ENCODE measurements at places on chromosomes 1 and 21.

DNA sequence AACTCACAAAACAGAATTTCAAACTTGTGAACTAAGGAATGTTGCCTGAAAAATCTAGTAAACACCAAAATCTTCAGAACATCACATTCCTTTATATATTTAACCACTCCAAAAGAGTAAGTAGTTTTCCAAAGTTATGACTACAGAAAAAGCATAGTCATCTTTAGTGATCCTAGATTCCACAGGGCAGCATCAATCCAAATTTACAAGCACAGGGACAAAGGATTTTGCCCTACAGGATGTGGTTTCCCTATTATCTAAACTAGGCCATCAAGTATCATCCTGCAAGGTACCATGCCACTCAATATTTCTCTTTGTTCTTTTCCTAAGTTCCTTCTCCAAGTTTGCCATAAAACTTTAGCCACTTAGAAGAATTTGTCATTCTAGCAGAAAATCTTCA, 33.0 kb downstream of the COP1 start:
- DNase-seq: no peak

GRCh38 chr1:47722101-47722500, 275.1 kb downstream of the TRABD2B start:
- no peak for DNase-seq

GRCh38 chr1:56837244-56837939, 17.2 kb upstream of the C8A start:
- DNase-seq: no peak

DNA sequence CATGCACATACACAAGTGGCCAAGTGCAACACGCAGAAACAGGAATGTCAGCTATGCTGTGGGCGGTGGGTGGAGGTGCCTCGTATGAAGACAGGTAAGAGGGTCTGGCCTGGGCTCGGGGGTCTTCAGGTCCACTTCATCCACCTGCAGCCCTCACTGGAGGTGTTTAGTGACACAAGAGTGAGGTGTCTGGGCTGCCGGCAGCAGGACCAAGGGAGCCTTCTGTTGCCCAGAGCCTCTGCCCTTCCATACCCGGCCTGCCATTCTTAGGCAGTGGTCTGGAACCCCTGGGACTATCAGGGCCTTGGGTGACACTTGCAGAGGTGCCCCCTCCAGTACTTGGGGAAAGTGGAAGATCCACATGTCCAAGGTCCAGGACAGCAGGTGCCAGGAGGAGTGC, 21.7 kb upstream of the ACTRT2 start:
- no peak for DNase-seq

- DNase-seq: no peak
Measured at GRCh38 chr1:205660361-205660760, 19.9 kb downstream of the SLC45A3 start.

DNA sequence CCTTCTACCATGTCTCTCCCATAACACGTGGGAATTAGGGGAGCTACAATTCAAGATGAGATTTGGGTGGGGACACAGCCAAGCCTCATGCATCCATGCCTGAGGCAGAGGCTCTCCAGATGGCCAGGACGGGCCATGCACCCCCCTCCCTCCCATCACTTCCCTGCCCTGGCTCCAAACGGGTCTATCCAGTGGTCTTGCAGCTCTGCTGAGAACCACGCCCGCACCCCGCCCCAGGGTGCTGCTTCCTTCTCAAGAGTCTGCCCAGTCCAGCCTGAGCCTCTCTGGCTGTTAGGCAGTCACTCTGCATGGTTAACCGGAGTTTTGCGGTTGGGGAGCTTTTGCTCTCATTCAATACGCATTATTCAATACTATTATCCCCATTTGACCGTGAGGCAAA, 131.5 kb upstream of the TMEM51 start:
- no peak for DNase-seq

- no peak for DNase-seq
Measured at GRCh38 chr1:206897175-206897574, at the start of gene IL24. Gene IL24 (plus strand): TSS chr1:206897443. CDS start chr1:206897833, 390 bp downstream.

DNA sequence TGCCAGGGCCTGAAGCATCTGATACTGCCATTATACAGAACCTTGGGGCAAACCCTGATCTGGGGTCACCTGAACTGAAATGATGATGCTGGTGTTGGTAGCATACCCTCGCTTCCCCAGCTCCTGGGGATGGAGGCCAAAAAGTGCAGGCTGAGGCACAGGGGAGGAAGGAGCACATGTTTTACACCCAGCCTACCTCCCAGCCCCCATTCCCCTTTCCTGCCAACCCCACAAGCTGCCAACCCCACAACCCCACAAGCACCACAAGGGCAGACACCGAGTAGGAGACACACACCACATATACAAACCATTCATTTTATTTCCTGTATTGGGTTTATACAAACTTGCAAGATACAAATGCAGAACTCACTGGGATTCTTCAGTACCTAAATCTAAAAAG, 4.8 kb upstream of the GOLT1A start:
- no peak for DNase-seq

- DNase-seq: no peak
Measured at GRCh38 chr1:178847396-178847849, 23.5 kb downstream of the ANGPTL1 start.

GRCh38 chr1:27594564-27595510, 9.1 kb downstream of the AHDC1 start:
- DNase-seq: no peak

DNA sequence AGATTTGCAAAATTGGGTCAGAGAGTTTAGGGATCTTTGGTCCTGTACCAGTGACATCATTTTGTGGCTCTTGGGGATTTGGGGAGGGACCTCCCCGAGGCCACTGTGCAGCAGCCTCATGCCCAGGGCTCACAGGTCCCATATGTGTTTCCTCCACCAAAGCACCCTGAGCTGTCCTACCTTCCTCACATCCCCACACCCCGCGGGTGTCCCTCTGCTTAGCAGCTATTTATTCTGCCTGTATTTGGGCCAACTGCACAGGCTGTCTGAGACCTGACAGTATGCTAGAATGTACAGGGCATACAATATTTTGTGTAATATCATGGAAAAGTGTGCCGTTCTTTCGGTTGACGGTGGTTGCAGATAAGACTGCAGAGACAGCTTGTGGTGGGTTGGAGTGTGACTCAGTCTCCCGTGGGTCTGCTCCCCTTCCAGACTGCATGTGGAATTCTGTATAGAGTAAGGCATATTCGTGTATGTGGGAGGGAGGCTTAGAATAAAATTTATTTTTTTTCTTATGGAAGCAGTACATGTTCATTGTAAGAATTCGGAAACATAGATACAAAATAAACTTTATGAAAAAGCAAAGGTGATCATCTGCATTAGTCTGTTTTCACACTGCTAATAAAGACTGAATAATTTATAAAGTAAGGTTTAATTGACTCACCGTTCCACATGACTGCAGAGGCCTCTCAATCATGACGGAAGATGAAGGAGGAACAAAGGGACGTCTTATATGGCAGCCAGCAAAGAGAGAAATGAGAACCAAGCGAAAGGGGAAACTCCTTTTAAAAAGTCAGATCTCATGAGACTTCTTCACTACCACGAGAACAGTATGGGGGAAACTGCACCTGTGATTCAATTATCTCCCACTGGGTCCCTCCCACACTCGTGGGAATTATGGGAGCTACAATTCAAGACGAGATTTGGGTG, 84.4 kb downstream of the ADARB1 start:
- DNase-seq: no peak

DNA sequence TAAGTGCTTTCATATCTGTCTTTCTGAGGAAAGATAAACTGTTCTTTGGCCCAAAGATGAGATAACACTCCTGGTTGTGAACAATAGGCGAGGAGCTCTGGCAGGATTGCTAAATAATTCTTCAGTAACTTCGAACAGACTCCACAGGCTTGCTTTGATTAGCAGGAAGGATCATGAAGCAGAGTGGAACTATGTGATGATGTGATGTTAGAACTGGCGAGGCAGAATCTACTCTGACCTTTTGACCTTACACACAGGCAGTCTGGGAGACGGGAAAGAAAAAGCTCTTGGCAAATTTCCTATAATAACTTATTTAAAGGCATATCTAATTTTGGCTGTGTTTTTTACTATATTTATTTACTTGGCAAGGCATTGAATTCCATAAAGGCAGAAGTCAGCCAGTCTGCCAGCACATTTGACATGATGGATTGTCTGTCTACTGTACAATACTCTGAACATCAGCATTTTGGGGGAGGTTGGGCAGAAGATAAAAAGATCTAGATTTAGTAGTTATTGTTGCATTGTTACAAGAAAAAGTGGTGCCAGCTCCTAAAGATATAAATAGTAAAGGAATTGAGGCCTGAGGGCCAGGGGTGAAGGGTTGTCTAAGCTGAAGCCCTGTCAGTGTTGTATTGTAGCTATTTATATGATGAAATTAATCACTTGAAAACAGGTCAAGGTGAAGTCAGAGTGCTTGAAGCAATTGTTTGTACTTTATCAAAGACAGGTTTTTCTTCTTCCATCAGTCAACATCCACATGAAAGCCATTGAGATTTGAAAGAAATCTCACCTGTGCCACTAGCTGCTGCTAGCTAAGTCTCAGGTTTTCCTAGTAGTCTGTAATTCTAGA, 708.8 kb downstream of the LTN1 start:
- no peak for DNase-seq

GRCh38 chr1:156400191-156400935, 31.4 kb downstream of the RHBG start:
- no peak for DNase-seq

GRCh38 chr1:171116676-171117075, 26.0 kb downstream of the FMO3 start:
- DNase-seq: no peak

DNA sequence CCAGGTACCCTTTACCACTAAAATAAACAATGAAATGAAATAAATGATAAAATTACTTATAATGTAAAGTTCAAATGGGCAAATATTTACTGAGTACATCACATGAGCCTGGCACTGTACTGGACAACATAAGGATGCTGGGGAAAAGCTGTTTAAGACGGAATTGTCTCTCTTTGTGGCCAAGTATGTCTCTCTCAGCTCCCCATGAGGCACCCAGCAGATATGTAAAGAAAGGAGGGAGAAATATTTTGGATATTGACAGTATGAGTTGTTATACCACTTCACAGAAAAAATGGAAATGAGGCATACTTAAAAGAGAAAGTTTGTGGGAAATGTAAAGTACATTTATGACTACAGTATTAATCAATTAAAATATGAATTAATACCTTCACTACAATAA, 1.0 kb upstream of the TNFSF4 start:
- no peak for DNase-seq

Measured in GM10248 (cell line).